ENCODE measurements at places on chromosomes 5 and 9.
A peak's percentile ranks its signal among the peaks of the same experiment; 100 is the strongest.

GRCh38 chr5:73442996-73443627 is 5.5 kb downstream of the FOXD1 start:
- DNase-seq: no peak

DNA sequence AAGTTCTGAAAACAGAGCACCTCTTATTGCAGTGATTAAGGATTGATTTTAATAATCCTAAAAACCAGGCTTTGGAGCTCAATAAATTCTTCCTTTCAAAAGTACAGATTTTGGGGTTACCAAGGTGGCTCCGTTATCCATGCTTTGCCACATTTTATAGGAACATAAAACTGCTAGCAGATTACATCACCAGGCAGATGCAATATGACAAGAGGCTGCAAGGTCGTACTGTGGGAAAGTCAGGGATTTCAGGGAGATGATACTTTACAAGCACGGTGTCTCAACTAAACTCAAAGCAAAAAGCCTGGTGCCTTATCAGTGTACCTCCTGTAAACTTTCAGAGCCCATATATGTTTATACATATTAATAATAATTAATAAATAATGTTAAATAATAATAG is 28.6 kb downstream of the ADAMTSL1 start:
- no peak for DNase-seq

- DNase-seq: peak; percentile 78
Observed at GRCh38 chr5:78221964-78222451, 72.5 kb downstream of the AP3B1 start.

GRCh38 chr9:117205806-117206205 is 209.1 kb downstream of the ASTN2 start:
- DNase-seq: no peak

GRCh38 chr9:118419676-118420075 is 715.5 kb downstream of the TLR4 start:
- no peak for DNase-seq

DNA sequence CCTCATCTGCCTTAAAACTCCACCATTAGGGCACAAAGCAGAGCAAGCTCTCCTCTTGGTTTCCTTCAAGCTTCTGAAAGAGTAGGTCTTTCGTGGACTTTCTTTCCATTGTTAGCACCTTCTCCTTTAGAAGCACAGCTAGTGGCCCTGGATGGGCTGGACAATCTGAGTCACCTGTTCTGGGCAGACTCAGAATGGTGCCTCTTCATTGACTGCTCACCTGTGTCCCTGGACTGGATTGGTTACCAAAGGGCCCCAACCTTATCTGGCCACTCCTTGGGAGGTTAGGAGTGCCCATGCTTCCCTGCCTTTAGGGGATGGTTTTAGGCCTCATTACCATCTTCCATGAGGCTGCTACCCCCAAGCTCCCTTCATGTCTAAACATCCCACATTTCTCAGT is 23.2 kb downstream of the TMEM174 start:
- no peak for DNase-seq

DNA sequence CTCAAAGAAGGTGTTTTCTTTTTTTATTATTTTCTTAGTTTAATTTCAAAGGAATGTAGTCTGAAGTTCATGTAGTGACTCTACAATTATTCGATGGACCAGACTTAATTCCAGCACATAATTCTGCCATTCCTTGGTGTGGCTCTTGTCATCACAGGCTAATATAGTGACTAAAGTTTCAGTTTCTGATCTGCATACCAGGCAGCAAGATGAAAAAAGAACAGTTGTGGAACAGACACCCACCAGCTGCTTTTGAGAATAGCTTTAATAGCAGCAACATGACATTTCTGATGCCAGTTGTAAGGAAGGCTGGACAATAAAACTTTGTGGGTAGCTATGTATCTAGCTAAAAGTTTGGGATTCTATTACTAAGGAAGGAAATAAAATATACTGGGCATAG is 676.3 kb upstream of the GRAMD2B start:
- no peak for DNase-seq

DNA sequence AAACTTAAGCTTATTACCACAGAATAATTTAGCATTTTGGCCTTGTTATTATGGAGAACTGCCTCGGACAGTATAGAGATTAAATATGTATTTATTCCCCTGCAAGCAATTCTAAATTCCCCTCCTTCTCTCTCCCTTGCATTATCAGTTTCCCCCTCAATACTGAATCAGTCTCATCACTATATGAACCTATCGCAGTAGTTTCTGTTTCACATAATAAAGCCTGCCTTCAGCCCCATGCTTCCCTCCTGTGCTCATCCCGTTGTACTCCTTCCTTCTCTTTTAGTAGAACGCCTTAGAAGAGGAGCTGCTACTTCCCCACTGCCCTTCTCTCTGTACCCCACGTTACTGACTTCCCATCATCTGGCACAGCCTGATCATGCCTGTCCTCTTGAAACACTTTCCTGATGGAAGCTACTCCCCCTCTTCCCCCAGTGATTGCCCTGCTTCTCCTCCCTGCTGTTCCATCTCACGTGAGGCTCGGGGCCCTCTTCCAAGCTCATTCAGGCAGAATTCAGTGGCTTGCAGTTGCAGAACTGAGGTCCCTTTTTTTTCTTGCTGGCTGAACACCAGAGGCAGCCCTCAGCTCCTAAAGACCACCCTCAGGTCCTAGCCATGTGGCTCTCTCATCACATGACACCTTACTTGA is 93.4 kb downstream of the PPIC start:
- no peak for DNase-seq

DNA sequence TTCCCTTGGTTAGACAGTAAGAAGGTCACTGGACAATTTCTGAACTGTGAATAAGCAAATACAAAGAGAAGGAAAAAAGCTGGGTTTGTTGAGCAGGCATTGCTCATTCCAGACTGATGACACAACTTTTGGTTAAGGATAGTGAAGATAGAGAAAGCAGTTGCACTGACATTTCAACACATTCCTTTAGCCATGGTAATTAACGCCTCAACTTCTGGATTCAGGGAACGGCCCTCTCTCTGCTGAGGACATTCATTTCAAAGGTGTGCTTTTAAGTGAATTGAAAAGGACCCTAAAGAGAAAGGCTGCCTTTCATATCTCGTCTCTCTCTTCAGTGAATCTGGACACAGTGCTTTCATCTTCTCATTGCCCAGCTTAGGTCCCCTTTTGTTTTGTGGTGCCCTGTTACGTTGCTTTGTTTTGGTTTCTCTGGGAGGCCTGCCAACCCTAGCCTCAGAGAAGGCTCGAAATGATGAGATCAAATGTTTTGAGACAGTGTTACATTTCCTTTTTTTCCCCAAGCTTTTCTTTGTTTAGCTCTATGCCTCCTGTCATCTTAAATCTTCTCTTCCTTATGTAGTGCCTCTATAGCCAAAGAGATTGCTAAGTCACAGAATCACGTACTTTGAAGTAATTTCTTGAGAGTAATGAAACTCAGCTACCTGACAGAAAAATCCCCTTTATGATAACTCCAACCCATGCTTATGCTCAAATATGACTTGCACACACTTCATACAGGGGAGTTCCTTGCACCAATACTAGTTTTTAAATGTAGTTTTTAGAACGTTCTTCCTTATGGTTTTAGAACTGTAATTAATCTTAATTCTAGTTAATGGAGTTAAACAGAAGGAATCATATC is 94.4 kb upstream of the IFNE start:
- no peak for DNase-seq

- DNase-seq: no peak
Observed at GRCh38 chr9:2261421-2262103, 246.4 kb downstream of the SMARCA2 start.

DNA sequence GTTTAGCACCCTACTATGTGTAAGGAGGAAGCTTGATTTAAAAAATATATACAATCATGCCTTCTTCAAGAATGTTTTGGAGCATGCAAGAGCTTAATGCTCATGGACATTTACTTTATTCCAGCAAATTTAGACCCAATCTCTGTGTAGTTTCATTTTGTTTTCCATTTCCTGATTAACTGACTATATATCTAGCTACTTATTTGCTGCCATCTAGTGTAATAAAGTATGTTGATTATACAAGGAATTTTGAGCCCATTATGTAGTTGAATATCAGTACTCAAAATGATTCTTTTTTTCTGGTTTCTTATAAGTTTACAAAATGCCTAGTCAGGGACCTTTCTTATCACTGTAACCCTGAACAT is 100.0 kb upstream of the CCDC152 start:
- no peak for DNase-seq

DNA sequence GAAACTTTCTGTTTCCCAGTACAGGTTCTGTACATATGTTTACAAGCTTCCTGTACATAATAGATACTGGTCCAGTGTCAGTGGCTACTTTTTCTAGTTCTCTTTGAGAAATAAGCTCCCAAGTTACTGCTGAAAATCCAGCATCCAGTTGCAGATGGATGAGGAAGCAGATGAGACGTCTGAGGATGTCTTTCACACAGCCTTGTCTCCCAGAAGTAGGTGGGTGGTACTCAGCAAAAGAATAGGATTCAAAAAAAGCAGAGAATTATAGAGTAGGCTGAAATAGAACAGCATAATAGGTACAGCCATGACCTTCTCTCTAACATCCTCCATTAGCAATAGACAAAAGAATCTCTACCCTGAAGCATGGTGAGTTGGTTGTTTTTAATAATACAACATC is 77.7 kb downstream of the BRINP1 start:
- DNase-seq: no peak

DNA sequence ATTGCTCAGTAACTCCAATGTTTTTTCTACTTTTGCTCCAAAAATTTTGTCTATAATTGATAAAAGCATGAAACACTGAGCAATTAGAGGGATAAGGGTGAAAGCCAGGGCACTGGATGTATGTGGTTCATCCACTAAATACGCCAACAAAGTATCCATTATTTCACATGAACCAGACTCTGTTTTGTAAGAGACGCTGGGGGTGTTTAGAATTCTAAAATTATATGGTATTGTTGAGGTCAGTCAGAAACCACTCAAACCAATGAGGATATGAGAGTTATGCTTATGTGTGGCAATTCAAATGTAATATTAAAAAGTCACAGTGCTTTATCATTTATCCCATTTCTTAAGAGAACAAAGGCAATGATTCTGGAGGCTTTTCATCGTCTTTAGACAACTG is 220.2 kb downstream of the EFNA5 start:
- DNase-seq: no peak

GRCh38 chr5:82802954-82803353 is 274.2 kb downstream of the TMEM167A start:
- no peak for DNase-seq

- DNase-seq: peak; percentile 87
Observed at GRCh38 chr9:130107234-130107861, 53.6 kb downstream of the GPR107 start.

DNA sequence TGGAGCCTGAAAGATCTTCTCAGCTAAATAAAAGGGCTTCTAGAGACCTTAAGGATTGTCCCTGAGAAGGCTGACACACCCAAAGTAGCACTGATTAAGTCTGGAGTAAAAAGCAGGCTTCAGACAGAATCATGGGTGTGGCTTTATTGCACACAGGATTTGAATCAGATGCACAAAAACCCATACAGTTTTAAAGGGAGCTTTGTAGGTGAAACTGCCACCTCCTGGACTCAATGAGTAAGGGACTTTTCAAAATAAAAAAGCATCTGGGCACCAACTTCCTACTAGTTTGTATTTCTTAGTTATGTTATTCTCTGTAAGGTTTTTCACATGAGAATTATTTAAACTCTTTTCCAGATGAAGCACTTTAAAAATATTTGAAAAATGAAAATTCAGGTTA is 129.4 kb downstream of the EDIL3 start:
- DNase-seq: no peak

- DNase-seq: no peak
Observed at GRCh38 chr9:85527331-85528020, 214.3 kb downstream of the AGTPBP1 start.

GRCh38 chr9:113523421-113524141 is 60.1 kb downstream of the RGS3 start:
- peak; percentile 16 for DNase-seq

GRCh38 chr5:109921735-109922380 is 232.1 kb downstream of the MAN2A1 start:
- no peak for DNase-seq

DNA sequence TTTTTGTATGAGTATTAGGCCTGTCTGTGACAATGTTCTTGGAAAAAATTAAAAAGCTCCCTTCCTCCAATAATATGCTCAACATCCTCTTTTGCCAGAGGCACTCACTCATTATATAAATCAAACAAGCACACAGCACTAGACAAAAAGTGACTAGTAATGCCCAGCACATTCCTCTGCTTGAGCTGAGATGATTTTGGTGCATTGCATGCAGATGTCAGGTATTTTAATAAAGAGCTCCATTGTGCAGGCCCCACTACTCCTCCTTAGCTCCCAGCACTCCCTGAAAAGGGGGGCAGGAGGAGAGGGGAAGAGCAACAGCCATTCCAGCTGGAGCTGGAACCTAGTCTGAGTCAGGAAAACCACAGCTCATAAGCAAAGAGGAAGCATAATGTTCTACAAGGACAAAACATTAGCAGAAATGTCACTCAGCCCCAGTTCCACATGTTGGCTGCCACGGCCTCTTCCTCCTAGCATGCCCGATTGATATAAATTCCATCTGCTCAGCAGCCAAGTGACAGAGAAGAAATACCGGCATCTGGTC is 348.5 kb downstream of the BNC2 start:
- no peak for DNase-seq

DNA sequence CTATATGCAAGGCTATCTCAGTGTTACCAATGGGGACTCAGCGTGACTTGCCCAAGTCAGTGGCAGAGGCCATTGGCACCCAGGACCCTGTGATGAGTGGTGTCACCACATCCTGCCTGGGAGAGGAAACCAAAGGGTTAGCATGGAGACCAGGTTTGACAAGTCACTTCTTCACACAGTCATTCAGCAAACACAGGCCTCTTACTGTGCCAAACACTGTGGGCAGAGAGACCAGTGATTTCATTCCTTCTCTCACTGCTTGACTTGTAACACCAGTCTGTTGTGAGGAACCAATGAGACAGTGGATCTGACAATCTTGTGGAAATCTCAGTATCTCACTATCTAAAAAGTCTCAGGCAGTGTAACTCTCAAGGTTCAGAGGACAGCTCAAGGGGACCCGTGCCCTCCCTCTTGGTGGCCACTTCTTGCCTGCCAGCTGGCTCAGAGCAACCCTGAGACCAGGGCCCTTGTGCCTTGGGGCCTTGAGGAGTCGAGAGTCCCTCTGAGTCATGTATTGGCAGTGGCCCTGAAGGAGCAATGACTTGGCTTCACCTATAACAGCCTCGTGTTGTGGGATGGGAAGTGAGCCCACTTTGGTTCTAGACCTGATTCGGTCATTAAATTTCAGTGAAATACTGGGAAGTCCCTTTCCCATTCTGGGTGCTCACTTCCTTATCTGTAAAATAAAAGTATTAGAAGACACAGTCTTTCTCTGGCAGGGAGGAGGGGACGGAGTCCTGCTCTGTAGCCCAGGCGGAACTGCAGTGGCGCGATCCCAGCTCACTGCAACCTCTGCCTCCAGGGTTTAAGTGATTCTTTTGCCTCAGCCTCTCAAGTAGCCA is 1.6 kb downstream of the FABP6 start:
- DNase-seq: no peak

DNA sequence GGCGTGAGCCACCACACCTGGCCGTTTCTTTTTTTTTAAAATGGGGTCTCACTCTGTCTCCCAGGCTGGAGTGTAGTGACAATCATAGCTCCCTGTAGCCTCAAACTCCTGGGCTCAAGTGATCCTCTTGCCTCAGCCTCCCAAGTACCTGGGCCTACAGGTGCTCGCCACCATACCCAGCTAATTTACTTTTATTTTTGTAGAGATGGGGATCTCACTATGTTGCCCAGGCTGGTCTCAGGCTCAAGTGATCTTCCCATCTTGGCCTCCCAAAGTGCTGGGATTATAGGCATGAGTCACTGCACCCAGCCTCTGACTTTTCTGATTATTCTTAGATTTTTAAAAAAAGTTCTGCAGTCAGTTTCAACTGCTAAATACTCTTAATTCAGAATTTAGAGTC is 21.3 kb downstream of the RAI14 start:
- no peak for DNase-seq
